ENCODE measurements at places on chromosomes 12 and 14.

DNA sequence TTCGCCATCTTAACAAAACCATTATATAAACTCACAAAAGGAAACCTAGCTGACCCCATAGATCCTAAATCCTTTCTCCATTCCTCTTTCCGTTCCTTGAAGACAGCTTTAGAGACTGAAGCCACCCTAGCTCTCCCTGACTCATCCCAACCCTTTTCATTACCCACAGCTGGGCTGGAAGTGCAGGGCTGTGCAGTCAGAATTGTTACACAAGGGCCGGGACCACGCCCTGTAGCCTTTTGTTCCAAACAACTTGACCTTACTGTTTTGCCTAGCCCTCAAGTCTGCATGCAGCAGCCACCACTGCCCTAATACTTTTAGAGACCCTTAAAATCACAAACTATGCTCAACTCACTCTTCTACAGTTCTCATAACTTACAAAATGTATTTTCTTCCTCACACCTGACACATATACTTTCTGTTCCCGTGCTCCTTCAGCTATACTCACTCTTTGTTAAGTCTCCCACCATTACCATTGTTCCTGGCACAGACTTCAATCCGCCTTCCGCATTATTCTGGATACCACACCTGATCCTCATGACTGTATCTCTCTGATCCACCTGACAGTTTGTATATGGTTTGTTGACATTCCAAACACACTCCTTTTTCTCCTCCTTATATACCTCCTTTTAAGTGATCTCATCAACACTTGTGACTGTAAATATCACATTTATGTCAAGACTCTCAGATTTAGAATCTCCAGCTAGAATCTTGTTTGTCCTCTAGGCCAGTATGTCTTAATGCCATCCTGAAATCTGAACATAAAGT is 208.7 kb downstream of the KITLG start:
- no peak for DNase-seq

GRCh38 chr14:34111953-34112352 is 161.1 kb upstream of the EGLN3 start:
- no peak for DNase-seq

- DNase-seq: no peak
Observed at GRCh38 chr14:99644723-99645544, at the start of gene HHIPL1. TSS of gene HHIPL1 (plus strand) at chr14:99645129. CDS start at chr14:99645208, 79 bp downstream.

DNA sequence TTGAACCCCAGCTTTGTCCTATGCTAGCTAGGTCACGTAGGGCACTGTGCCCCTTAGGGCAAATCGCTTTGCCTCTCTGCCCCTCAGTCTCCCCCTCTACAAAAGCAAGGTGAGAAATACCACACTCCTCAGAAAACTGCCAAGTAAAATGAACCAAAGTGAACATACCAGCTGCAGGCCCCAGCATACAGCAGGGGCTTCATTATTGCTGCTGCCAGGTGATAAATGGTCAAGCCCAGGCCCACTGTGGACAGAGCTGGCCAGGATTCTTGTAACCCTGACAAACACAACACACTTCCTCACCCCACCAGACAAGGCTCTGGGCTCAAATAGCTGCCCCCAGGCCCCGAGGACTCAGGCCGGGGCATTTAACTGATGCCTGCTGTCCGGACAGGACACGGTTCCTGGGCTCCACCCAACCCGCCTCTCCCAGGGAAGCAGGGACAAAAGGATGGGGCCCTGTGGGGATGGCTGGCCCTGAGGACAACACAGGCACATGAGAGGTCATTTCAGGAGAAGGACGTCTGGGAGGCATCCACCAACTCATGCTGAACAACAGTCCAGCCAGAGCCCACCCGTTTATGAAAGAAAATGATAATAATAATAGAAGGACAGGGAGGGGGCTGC is 36.7 kb downstream of the NCOR2 start:
- DNase-seq: no peak

DNA sequence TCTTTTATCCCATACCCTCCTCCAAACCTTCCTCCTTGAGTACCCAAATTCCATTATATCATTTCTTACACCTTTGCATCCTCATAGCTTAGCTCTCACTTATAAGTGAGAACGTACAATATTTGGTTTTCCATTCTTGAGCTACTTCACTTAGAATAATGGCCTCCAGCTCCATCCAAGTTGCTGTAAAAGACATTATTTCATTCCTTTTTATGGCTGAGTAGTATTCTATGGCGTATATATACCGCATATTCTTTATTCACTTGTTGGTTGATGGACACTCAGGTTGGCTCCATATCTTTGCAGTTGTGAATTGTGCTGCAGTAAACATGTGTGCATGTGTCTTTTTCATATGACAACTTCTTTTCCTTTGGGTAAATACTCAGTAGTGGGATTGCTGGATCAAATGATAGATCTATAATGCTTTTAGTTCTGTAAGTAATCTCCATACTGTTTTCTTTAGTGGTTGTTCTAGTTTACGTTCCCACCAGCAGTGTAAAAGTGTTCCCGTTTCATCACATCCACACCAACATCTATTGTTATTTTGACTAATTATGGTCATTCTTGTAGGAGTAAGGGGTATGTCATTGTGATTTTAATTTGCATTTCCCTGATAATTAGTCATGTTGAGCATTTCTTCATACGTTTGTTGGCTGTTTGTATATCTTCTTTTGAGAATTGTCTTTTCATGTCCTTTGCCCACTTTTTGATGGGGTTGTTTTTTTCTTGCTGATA is 10.1 kb downstream of the RAB21 start:
- no peak for DNase-seq

- DNase-seq: no peak
Observed at GRCh38 chr12:27515671-27516070, 8.3 kb upstream of the PPFIBP1 start.

DNA sequence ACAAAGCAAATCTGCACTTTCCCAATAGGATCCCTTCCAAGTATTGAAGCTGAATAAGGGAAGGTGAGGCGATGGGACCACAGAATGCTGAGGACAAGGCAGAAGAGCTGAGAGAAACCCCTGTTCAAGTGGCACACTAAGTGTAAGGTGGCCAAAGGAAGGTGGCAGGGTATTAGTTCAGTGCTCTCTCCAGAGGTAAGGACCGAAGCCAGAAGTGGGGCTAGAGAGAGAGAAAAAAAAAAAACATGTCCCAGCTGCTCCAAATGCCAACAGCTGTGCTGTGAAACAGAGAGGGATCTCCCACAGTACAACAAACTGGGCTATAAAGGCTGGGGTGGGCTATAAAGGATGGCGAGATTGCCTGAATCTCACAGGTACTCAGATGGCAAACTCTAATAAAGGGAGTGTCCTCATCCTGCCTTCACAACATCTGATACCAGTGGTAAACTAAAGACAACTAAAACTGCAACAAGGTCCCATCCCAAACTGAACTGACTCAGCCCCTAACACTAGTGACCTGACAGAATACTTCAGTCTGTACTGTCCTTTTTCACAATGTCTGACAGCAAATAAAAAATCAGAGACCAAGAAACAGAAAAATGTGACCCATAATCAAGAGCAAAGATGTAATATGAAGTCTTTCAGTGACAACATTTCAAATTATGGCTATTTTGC is 47.9 kb downstream of the CDK17 start:
- DNase-seq: no peak

GRCh38 chr14:94129111-94129757 is at the start of gene IFI27L2:
TSS of gene IFI27L2 (minus strand) at chr14:94129604. CDS start at chr14:94129564, 40 bp downstream.
- DNase-seq: peak; percentile 85

Measured in heart left ventricle (tissue), 16 donors.